ENCODE measurements at places on chromosomes 5 and 9. TPM values are rescaled to one million over a fixed set of nuclear protein-coding genes. Genes with fewer than 3 reads are reported as not detected.

DNA sequence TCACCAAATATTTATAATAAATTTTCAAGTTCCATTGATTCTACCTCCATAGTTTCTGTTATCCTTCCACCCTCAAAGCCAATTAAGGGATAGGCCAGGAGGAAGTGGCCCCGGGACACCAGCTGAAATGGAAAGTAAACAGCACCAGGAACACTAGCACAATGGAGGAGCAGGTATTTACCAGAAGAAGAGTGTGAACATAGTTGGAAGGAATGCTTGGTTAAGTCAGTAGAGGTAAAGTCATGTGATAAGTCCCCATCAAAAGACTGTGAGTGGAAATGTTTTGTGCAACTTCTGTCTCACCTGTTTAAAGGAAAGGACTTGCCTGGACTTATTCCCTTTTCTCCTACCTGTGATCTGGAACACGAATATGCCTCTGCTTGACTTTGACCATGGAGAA, 146.7 kb upstream of the RAI14 start:
- no peak for DNase-seq
- peaks cover 45% of the 10 kb centered on the region for H3K4me1 ChIP-seq
- no peaks in the 10 kb centered on the region for H3K36me3 ChIP-seq
- no peak overlapping the region for H3K27ac ChIP-seq
- no peaks in the 10 kb centered on the region for H3K27me3 ChIP-seq
- H3K4me3 ChIP-seq = no peak overlapping the region

Gene IFNA2
- not detected for total RNA-seq

DNA sequence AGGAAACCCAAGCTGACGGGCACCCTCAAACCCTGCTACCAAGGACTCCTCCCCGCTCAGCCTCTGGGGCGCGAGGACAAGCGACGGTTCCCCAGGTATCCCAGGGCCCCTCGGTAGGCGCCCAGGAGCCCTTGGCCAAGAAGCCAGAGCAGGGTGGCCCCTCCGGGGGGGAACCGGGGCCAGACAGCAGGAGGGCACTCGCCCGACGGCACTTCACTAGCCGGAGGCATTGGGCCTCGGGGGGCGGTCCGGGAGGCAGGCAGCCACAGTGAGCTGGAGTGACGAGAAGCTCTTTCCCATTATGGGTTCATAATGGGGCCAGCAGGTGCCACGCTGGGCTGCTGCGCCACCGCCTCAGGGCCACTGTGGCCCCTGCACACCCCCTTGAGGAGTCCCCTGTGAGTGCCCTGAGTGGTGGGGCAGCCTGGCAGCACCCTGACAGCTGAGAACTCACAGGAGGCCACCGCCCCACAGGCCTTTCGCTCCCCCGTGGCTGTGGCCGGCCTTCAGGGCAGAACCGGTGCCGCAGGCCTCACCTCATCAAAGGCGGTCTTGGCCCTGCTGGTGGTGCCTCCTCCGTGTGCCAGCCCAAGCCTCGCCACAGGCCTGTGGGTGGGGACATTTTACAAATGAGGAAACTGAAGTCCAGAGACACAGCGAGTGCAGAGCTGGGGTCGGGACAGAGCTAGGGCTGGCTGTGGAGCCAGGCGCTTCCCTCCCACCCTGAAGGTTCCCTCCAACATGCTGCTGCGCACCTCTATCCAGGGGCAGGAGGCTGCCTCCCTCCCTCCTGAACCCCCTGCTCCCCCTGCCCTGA, 68.7 kb downstream of the PSMB7 start:
- no peak overlapping the region for H3K27ac ChIP-seq
- no peak overlapping the region for H3K4me3 ChIP-seq
- H3K4me1 ChIP-seq = peaks cover 10% of the 10 kb centered on the region
- no peaks in the 10 kb centered on the region for H3K27me3 ChIP-seq
- peaks cover 15% of the 10 kb centered on the region for H3K36me3 ChIP-seq

DNA sequence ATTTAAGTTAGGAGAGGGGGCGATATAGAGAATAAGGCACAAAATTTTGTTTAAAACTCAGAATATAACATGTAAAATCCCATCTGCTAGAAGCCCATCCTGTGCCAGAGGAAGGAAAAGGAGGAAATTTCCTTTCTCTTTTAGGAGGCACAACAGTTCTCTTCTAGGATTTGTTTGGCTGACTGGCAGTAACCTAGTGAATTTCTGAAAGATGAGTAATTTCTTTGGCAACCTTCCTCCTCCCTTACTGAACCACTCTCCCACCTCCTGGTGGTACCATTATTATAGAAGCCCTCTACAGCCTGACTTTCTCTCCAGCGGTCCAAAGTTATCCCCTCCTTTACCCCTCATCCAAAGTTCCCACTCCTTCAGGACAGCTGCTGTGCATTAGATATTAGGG, 18.3 kb downstream of the MOCS2 start:
- H3K36me3 ChIP-seq = peaks cover 32% of the 10 kb centered on the region
- no peaks in the 10 kb centered on the region for H3K27me3 ChIP-seq
- no peak for DNase-seq
- no peak overlapping the region for H3K27ac ChIP-seq
- H3K4me1 ChIP-seq = peaks cover 11% of the 10 kb centered on the region

DNA sequence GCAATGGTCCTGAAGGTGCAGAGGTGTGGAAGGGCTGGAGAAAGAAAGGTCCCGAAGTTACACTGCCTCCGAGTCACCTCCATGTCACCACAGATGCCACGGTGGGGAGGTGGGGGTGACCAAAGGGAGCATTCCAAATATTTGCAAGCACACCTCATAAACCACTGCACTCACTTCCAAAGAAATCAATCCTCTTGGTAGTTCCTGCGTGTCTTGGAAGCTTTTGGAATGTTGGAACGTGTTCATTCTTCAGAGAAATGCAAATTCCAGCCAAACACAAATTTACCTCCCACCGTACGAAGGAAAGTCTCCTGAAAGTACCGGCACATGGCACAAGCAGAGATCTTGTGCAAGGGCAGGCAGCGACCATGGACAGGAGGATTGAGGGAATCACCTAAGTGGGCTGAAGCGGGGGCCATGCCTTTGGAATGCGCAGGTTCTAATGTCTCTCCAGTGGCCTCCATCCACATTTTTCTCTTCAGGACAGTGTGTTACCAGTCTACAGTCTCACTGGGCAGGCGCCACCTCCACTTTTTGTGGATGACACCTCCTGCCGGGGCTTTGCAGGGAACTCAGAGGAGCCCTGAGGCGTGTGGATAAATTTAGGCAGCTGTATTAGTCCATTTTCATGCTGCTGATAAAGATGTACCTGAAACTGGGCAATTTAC, 54.0 kb downstream of the NSUN2 start:
- no peak for DNase-seq
- H3K36me3 ChIP-seq = no peaks in the 10 kb centered on the region
- H3K27ac ChIP-seq = no peak overlapping the region
- peaks cover 77% of the 10 kb centered on the region for H3K27me3 ChIP-seq
- H3K4me1 ChIP-seq = no peaks in the 10 kb centered on the region

- H3K4me3 ChIP-seq = no peak overlapping the region
- H3K27ac ChIP-seq = peak overlapping the region; percentile 94
- peaks cover 45% of the 10 kb centered on the region for H3K4me1 ChIP-seq
- H3K27me3 ChIP-seq = no peaks in the 10 kb centered on the region
These were observed 33.0 kb downstream of the OLFML2A start for GRCh38 chr9:124809741-124810500.

DNA sequence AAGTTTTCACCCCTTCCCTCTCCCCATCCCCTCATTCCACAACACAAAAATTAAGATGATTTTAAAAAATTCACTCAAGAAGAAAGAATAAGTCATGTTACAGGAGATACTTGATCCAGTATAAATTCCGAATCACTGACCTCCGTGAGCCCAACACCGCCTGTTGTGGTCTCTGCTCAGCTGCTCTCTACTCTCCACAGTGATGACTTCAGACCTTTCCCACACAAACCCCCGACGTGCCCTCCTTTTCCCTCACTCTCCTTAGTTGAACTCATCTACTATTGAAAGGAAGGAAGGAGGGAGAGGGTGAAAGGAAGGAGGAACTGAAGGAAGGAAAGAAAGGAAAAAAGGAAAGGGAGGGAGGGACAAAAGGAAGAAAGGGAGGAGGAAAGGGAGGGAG, 55.1 kb downstream of the ZNF354C start:
- H3K27me3 ChIP-seq = peaks cover 92% of the 10 kb centered on the region
- H3K4me3 ChIP-seq = no peak overlapping the region
- no peak for DNase-seq
- no peaks in the 10 kb centered on the region for H3K4me1 ChIP-seq
- no peak overlapping the region for H3K27ac ChIP-seq
- no peaks in the 10 kb centered on the region for H3K36me3 ChIP-seq

DNA sequence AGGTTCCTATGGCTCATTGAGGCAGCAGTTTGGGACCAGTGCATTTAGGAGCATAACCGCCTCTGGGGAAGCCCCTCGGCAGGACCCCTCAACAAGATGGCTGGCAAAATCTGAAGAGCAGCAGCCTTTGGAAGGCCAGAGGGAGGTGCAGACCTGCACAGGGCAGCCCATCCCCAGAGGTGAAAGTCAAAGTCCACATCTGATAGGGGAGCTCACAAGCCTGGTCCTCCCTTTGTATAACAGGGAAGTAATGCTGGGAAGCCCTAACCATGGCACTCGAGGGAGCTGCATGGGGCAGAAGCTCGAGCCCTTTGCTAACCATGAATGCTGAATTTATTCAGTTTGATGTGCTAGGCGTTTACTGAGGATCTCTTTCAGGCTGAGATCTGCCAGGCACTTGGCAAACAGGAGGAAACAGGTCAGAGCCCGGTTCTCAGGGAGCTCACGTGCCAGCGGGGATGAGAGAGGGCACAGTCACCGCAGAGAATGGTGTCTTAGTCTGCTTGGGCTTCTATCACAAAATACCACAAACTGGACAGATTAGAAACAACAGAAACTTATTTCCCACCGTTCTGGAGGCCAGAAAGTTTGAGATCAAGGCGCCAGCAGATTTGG, 114.1 kb downstream of the GABBR2 start:
- no peaks in the 10 kb centered on the region for H3K36me3 ChIP-seq
- no peak overlapping the region for H3K4me3 ChIP-seq
- H3K27me3 ChIP-seq = no peaks in the 10 kb centered on the region
- H3K4me1 ChIP-seq = no peaks in the 10 kb centered on the region
- no peak for DNase-seq
- no peak overlapping the region for H3K27ac ChIP-seq

Gene PPP6C
- 34.6 TPM for total RNA-seq

- H3K27me3 ChIP-seq = no peaks in the 10 kb centered on the region
- no peak overlapping the region for H3K4me3 ChIP-seq
- no peaks in the 10 kb centered on the region for H3K36me3 ChIP-seq
These were observed 350.7 kb upstream of the TLE4 start for GRCh38 chr9:79221084-79221483.

DNA sequence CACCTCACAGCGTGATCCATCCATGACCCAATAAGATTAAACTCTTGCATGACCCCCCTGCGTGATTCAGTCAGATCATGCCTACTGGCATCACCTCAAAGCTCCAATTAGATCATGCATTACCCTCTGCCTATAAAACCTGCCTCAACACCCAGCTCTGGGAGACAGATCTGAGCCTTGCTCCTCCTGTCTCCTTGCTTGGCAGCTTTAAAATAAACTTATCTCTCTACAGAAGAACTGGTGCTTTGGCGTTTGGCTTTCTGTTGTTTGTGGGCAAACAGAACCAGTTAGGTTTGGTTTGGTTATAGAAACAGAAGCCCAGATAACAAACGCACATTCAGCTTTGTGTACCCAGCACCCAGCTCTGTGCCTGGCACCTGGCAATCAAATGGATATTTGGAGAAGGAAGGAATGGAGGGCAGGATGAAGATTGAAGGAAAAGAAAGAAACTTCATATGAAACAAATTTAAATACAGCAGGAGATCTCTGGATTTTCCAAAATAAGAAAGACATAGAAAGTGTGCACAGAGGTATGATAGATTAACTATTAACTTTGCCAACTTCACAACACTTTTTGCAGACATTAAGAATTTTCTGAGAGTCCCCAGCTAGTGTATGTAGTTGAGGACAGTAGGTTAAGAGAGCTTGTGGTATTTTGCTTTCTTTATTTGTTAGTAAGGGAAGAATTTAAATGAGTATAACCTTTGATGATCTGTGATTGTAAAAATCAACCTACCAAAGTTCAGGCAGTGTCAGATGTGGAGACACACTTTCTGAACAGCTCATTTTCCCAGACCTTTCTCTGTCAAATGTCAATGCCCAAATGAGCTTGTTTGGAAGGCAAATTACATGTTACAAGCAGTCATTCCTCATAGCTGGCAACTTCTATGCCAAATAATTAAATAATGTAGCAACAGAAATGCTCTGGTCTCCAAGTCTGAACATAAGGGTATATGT, 102.1 kb upstream of the ASTN2 start:
- no peaks in the 10 kb centered on the region for H3K27me3 ChIP-seq
- no peak overlapping the region for H3K4me3 ChIP-seq
- no peak for DNase-seq
- no peaks in the 10 kb centered on the region for H3K4me1 ChIP-seq
- H3K27ac ChIP-seq = no peak overlapping the region
- H3K36me3 ChIP-seq = no peaks in the 10 kb centered on the region
